ENCODE measurements at places on chromosomes 6 and 20.

DNA sequence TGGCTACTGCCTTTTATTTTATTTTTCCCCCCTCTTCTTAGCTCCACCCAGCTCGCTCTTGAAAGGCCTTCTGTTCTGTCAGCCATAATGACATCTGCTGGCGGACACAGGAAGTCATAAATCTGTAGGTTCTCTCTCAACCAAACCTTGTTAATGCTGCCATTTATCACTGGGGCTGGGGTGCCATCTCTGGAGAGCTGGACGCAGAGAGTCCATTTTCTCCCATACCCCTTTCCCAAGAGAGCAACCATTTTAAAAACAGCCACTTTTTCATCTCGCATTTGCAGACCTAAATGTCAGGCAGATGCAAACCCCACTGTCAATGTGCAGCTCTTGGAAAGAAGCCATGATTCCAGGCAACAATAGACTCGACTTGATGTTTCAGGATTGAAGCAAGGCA is 13.0 kb upstream of the TSHZ2 start:
- DNase-seq, result peak; percentile 13

DNA sequence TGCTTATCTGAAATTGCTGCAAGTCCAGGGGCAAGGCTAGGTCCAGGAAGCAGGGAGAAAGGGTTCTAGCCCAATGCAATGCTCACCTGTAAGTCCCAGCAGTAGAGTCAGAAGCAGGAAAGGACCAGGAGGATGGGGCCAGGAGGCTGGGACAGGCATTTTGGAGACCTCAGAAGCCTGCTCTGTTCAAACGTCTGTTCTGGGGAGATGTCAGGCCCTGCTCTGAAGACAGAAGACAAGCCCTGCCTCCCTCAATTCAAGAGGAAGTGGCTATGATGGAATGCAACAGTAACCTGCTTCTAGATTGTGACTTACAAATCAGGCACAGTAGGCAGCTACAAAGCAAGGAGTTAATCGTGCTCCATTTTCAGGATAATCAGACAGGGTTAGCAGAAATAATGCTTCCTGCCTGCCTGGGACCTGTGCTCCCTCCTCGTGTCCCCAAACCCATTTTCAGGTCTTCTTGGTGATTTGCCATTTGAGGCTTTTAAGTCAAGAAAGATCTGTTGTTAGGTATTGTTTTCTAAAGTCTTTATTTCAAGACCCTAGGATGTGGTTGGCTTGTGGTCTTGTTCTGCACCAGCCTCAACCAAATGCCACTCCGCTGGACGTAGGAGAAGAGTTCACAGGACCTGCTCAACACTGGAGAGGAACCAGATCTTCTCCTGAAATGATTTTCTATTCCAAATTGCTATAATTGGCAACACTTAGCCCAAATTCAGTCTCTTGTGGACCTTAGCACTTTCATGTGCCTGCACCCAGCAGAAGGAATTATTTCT is at the start of gene SIRPG:
TSS of gene SIRPG (minus strand) at position 224 of the 779 bp plus-strand sequence. CDS start at position 159, 65 bp downstream.
- DNase-seq, result no peak

DNA sequence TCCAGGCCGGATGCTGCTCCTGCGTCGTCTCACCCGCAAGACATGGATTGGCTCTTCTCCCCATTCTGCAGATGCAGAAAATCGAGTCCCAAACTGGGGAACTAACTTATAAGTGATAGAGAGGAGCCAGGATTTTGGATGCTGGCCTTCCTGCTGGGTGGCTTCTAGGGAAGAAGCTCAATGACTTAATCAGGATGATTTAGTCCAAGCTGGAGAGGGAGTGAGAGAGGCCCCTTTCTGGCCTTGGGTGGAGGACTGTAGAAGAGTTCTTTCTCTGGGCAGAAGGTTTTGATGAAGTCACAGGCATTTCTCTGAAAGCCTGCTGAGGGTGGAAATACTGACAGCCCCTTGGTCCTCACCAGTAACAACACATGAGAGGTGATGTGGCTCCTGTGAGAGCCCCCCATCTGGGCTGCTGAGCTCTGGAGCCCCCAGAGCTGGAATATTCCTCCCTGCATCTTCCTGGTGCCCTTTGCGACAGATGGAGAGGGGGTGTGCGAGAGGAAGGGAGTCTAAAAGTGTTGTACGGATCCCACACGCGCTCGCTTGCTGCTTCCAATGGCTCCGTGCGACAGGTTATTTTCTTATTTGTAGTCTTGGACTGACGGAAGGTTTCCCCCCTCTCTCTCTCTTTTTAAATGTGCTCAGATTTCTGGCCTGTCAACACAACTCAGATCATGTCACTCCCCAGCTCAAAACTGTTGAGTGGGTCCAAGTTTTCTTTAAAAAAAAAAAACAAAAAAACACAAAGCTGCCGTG is 3.5 kb downstream of the SIRPA start:
- DNase-seq, result no peak

GRCh38 chr6:16487996-16488674 is 249.7 kb downstream of the GMPR start:
- DNase-seq, result no peak

- DNase-seq, result no peak
Observed at GRCh38 chr6:89895276-89895874, 1.1 kb downstream of the GJA10 start.

DNA sequence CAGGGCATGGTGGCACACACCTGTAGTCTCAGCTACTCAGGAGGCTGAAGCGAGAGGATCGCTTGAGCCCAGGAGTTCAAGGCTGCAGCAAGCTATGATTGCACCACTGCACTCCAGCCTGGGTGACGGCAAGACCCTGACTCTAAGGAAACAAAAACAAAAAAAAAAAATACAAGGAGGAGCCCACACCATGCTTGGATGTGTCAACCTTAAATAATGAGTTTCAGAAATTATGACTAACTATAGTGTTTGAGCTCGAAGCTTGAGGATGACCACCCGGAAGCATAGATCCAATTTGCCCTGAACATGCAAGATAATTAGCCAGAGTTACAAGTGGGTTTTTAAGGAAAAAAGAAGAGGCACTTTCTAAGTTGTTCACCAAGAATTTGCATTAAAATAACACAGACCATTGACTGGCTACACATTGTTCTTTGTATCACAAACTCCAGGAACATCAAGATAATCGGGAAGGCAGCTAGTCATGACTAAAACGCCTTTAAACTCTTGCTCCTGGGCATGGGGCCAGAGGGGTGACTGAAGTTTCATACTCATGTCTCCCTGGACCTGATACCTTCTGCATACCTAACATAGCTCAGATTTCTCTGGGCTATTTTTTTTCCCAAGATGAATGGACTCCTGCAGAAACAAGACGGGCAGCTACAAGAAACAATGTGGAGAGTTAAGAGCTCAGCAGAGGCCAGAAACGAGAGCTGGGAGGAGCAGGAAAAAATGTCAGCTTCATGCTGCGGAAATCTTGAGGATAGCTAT is 289.6 kb downstream of the PREX1 start:
- DNase-seq, result no peak

DNA sequence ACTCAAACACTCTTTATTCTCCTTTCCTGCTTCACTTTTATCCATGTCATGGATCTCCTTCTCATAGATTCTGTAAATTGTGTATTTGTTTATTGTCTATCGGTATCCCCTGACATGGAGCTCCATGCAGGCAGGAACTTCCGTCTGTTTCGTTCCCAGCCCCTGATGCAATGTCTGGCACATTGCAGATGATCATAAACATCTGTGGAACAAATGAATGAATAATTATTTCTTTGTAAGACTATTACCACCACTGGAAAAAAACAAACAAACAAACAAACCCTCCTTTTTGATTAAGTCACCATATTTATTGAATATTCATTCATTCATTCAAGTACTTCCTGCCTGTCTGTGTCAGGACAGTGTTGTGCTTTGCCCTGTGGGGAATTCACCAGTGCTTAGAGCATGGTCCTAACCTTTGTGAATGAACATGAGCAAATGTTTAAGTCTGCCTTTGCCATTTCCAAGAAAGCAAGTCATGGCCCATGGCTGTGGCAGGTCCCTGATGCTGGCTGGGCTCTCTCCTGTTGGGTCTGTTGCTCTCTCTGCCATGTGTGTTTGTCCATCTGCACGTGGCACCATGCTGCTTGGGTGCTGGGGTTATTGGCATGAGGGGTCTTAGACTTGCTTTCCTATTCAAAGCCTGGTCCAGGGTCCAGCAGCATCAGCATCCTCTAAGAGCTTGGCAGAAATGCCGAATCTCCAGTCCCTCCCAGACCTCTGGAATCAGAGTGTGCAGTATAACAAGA is 47.5 kb upstream of the NAA20 start:
- DNase-seq, result no peak

GRCh38 chr6:5996714-5997419 is 9.9 kb downstream of the NRN1 start:
- DNase-seq, result no peak

DNA sequence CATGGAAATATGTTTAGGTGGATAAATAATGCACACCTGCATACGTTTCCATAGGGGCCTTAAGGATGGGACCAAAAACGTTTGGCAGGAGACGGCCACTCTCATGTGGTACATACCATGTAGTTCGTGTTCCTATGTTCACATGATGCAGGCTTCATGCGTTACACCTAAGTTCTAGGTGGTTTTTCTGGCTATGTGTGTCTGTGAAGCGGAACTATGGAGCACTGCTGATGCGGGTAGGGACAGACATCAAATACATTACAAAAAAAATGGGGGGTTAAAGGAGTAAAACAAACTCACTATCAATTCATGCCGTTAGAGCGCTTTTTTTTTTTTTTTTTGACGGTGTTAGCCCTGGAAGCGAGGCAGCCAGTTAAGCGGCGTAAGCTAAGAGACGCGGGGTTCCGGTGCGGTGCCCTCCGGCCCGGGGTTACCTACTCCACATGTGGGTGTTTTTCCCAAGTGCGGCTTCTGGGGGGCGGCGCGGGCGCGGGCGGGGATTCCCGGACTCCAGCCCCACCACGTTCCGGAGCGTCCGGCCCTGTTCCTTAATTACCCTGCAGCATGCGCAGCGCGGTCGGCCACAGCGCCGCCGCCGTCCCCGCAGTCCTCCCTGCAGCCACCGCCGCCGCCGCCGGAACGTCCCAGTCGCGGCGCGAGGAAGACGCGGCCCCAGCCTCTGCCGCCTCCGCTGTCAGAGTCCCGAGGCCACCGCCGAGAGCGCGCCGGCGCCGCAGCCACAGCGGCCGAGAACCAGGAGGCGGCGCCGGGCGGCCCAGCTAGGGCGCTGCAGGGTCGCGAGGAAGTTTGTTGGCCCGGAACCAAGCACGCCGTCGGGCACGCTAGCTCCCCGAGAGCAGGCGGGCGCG is 648 bp downstream of the COL19A1 start:
- DNase-seq, result peak; percentile 86

- DNase-seq, result no peak
Observed at GRCh38 chr20:11426948-11427347, 490.7 kb upstream of the BTBD3 start.

GRCh38 chr6:147164761-147165160 is 39.5 kb upstream of the STXBP5 start:
- no peak for DNase-seq

DNA sequence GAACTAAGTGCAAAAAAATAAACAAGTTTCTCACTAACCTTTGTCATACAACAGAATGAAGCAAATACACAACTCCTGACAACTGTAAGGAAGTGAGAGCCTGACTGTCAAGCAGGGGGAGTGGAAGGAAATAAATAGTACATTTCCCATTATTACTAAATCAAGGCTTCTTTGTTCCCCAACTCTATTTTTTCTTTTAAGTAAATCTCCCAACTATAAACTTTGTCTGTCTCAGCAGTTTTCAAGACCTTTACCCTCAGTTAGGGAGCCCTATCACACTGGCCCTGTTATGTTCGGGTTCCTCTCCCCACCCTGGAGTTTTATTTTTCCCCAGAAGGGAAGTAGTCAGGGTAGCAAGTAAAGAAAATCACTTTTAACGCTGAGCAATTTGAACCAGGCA is 24.1 kb upstream of the IPCEF1 start:
- no peak for DNase-seq

GRCh38 chr6:111674413-111674812 is 68.7 kb upstream of the TRAF3IP2 start:
- no peak for DNase-seq

DNA sequence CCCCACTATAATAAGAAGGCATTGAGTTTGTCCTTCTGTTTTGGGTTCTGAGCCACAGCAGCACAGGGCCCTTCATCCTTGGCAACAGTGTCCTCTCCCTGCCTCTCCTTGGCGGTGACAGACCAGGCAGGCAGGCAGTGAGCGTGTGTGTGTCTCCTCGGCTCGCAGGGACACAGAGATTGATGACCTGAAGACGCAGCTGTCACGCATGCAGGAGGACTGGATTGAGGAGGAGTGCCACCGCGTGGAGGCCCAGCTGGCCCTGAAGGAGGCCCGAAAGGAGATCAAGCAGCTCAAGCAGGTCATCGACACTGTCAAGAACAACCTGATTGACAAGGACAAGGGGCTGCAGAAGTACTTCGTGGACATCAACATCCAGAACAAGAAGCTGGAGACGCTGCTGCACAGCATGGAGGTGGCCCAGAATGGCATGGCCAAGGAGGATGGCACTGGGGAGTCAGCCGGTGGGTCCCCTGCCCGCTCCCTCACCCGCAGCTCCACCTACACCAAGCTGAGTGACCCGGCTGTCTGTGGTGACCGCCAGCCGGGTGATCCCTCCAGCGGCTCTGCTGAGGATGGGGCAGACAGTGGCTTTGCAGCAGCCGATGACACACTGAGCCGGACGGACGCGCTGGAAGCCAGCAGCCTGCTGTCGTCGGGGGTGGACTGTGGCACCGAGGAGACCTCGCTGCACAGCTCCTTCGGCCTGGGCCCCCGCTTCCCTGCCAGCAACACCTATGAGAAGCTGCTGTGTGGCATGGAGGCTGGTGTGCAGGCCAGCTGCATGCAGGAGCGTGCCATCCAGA is 24.0 kb downstream of the SDCBP2 start:
- no peak for DNase-seq

DNA sequence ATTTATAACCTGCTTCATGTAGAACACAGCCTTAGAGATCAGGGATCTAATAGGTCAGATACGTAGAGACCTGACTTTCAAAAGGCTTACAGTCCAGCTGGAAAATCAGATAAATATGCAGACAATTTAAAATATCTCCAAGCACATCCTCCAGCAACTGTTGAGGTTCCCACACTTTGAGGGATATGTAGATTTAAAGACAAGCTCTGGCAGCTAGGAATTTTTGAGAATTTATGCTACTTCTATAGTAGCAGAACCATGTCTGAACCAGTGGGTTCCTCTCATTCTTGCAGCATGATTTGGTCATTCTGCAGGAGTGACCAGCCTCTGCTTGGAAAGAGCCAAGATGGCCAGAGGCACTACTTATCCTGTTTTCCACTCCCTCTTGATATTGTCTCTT is 60.5 kb downstream of the CYB5R4 start:
- DNase-seq, result no peak
